Stimulated activated CD4-positive, alpha-beta T cell treated with anti-CD3 and anti-CD28 coated beads, Interleukin-12 subunit alpha, Interleukin-12 subunit beta, amount 100 ng/mL, for 48 hours (primary cell): ENCODE measurements at places on chromosomes 3 and 15.

DNA sequence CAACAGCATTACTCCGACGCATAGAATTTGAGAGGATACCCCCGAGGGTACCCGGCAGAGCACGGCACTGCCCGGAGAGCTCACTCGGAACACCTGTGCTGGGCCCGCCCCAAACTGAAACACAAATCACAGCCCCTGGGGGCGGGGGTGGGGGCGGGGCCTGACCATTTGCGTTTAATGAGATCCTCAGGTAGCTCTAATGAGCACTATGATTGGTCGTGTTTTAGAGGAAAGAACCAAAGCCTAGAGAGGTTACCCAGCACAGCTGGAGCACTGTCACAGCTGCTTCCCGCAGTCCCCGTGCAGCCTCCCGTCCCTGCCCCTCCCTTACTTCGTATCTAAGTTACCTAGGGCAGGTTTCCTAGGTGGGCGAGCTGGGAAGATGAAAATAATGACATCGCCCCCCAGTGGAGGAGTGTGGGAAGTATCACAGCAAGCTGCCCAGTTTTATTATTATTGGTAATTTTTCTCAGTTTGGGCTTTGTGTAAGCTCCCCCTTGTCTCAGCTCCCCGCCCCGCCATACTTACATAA is 187.1 kb downstream of the PDE8A start:
- peak; percentile 25 for DNase-seq

GRCh38 chr15:50740955-50741354 is 24.6 kb downstream of the SPPL2A start:
- DNase-seq: no peak

DNA sequence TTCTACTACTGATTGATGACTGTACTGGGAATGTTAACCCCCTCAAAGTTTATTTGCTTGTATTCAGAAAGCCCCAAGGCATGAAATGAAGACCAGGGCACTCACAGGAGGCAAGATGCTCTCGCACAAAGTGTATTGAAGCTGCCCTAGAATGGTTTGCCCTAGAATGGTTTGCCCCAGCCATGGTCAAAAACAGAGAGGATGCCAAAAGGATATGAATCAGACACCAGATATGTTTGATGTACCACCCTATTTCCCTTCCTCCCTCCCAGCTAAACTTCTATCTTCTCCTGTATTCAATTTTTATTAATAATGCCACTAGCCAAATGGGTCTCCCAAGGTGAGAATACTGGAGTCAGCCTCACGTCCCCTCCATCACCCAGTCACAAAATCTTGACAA is 101.3 kb downstream of the TMCO5A start:
- DNase-seq: no peak

DNA sequence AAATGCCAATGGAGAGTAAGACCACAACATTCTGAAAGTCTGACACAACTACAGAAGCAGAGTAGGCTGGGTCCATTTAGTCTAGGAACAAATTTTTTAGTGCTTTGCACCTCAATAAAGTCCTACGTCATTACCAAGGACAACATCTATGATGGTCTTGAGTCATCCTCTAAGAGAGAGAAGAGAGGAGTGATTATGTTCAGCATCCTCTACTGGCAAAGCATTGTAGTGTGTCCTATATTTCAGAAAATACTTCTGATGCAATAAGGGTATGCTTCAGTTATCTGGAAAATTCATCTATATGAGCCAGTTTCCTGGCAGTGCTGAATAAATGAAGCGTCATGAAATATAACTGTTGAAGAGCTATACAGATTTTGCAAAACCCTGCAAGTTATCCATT is 95.6 kb downstream of the P2RY1 start:
- DNase-seq: no peak

- peak; percentile 73 for DNase-seq
Observed at GRCh38 chr3:25782938-25783660, at the start of gene NGLY1. NGLY1 (minus strand) TSS chr3:25783443; CDS start chr3:25783390, 53 bp downstream.

- DNase-seq: no peak
Observed at GRCh38 chr3:171874879-171875278, 31.7 kb downstream of the TMEM212 start.

DNA sequence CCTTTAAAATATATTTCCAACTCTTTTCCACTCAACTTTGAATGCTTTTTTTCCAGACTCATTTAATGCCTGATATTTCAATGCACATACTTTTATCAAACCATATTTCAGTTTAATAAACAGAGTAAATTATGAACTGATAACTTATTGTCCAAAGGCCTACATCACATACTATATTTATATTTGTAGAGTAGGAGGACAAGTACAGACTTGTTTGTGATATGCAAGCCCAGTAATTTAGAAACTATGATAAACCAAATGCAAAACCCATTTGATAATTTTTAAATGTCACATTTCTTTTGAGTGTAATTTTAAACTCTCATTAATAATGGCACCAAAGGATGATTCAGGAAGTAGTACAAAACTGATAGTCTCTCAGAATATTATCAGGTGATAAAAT is 3.3 kb downstream of the RFX7 start:
- DNase-seq: no peak
